ENCODE measurements at places on chromosomes 6 and 20. TPM values are rescaled to one million over a fixed set of nuclear protein-coding genes. Genes with fewer than 3 reads are reported as not detected.

DNA sequence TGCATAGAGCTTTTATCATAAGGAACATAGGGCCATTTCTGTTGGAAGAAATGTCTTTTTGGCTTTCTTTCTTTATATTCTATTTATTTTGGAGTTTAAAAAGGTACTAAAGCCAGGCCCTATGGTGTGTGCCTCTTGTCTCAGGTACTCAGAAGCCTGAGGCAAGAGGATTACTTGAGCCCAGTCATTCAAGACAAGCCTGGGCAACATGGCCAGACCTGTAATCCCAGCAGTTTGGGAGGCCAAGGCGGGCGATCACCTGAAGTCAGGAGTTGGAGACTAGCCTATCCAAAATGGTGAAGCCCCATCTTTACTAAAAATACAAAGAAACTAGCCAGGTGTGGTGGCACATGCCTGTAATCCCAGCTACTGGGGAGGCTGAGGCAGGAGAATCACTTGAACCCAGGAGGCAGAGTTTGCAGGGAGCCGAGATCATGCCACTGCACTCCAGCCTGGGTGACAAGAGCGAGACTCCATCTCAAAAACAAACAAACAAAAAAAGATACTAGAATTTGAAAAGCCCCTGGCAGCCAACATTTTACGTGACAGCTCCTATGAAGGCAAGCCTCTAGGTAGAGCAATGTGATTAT is 80.0 kb downstream of the CBFA2T2 start:
- H3K4me1 ChIP-seq: peaks cover 14% of the 10 kb centered on the region
- DNase-seq: no peak
- H3K36me3 ChIP-seq: no peaks in the 10 kb centered on the region
- H3K27ac ChIP-seq: no peak overlapping the region
- H3K4me3 ChIP-seq: no peak overlapping the region
- no peaks in the 10 kb centered on the region for H3K27me3 ChIP-seq

GRCh38 chr6:37704923-37705238 is 7.2 kb upstream of the MDGA1 start:
- peak overlapping the region; percentile 80 for H3K27ac ChIP-seq
- no peak for DNase-seq
- H3K4me3 ChIP-seq: peak overlapping the region; percentile 57
- H3K4me1 ChIP-seq: peaks cover 16% of the 10 kb centered on the region
- H3K27me3 ChIP-seq: no peaks in the 10 kb centered on the region

- H3K4me3 ChIP-seq: no peak overlapping the region
- DNase-seq: no peak
- H3K36me3 ChIP-seq: no peaks in the 10 kb centered on the region
- no peaks in the 10 kb centered on the region for H3K4me1 ChIP-seq
- no peaks in the 10 kb centered on the region for H3K27me3 ChIP-seq
Observed at GRCh38 chr6:130749402-130749801, 77.8 kb upstream of the SMLR1 start.

GRCh38 chr6:3471711-3472110 is 14.9 kb upstream of the SLC22A23 start:
- H3K36me3 ChIP-seq: no peaks in the 10 kb centered on the region
- no peaks in the 10 kb centered on the region for H3K27me3 ChIP-seq
- H3K4me3 ChIP-seq: no peak overlapping the region
- peaks cover 19% of the 10 kb centered on the region for H3K4me1 ChIP-seq
- H3K27ac ChIP-seq: no peak overlapping the region

DNA sequence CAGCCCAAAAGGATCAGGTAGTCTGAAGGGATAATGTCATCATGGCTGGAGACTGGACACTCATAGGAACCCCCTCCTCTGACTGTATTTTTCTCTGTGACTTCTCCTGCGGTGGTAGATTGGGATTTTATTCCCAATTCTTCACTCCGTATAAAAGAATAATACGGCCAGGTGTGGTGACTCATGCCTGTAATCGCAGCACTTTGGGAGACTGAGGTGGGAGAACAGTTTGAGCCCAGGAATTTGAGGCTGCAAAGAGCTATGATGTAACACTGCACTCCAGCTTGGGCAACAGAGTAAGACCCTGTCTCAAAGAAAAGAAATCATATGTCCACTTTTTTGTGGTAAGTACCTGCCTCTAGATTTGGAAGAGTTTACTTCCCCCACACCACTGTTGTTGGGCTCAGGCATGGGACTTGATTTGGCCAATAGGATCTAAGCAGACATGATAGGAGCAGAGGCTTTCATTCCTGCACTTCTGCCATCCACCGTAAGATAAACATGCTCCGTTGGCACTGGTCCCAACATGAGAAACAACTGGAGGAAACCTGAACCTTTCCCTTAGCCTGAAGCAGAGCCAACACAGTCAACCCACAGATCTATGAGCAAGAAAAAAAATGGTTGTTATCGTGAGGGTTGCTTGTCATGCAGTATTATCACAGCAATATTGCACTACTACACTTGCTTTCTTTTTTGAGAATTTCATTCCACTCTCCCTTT is 82.0 kb downstream of the JPH2 start:
- no peaks in the 10 kb centered on the region for H3K4me1 ChIP-seq
- H3K4me3 ChIP-seq: no peak overlapping the region
- H3K36me3 ChIP-seq: no peaks in the 10 kb centered on the region
- peaks cover 6% of the 10 kb centered on the region for H3K27me3 ChIP-seq
- no peak for DNase-seq

- H3K27ac ChIP-seq: no peak overlapping the region
- DNase-seq: no peak
Observed at GRCh38 chr6:74069089-74069581, 373.1 kb downstream of the CD109 start.

- peak overlapping the region; percentile 83 for H3K27ac ChIP-seq
- H3K4me3 ChIP-seq: peak overlapping the region; percentile 64
- H3K4me1 ChIP-seq: peaks cover 31% of the 10 kb centered on the region
- DNase-seq: no peak
Observed at GRCh38 chr6:150145427-150145826, 2.6 kb downstream of the PPP1R14C start.

DNA sequence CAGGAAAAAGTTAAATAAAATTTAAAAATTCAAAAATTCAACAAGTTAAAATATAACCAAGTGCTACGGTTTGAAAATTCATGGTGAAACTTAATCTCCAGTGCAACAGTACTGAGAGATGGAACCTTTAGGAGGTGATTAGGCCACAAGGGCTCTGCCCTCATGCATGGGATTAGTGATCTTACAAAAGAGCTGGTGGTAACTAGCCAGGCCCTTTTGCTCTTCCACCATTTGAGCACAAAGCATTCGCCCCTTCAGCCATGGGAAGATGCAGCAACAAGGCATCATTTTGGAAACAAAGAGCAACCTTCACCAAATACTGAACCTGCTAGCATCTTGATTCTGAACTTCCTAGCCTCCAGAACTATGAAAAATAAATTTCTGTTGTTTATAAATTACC is 80.9 kb downstream of the RNGTT start:
- no peak overlapping the region for H3K27ac ChIP-seq
- H3K4me1 ChIP-seq: no peaks in the 10 kb centered on the region

DNA sequence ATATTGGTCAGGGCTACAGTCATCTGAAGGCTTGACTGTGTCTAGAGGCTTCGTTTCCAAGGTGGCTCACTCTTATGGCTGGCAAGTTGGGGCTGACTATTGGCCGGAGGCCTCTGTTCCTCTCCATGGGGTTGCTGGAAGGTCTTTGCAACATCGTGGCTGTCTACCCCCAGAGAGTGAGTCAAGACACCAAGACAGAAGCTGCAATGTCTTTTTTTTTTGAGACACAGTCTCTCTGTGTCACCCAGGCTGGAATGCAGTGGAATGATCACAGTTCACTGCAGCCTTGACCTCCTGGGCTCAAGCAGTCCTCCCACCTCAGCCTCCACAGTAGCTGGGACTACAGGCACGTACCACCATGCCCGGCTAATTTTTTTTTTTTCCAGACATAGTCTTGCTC is 29.4 kb upstream of the KIF3B start:
- no peaks in the 10 kb centered on the region for H3K36me3 ChIP-seq
- H3K4me1 ChIP-seq: no peaks in the 10 kb centered on the region
- no peak overlapping the region for H3K4me3 ChIP-seq
- H3K27me3 ChIP-seq: no peaks in the 10 kb centered on the region

GRCh38 chr6:28371706-28372451 is 22.1 kb downstream of the ZKSCAN3 start:
- H3K27me3 ChIP-seq: no peaks in the 10 kb centered on the region
- no peaks in the 10 kb centered on the region for H3K4me1 ChIP-seq
- H3K36me3 ChIP-seq: peaks cover 11% of the 10 kb centered on the region
- DNase-seq: no peak

Gene DPPA5
- polyA plus RNA-seq: not detected

DNA sequence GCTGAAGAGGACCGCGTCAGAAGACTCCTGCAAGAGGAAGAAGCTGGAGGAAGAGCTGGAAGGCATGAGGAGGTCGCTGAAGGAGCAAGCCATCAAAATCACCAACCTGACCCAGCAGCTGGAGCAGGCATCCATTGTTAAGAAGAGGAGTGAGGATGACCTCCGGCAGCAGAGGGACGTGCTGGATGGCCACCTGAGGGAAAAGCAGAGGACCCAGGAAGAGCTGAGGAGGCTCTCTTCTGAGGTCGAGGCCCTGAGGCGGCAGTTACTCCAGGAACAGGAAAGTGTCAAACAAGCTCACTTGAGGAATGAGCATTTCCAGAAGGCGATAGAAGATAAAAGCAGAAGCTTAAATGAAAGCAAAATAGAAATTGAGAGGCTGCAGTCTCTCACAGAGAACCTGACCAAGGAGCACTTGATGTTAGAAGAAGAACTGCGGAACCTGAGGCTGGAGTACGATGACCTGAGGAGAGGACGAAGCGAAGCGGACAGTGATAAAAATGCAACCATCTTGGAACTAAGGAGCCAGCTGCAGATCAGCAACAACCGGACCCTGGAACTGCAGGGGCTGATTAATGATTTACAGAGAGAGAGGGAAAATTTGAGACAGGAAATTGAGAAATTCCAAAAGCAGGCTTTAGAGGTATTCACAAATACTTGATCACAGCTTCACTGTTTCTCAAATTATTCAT is 8.9 kb upstream of the SNRNP48 start:
- no peaks in the 10 kb centered on the region for H3K4me1 ChIP-seq
- peaks cover 16% of the 10 kb centered on the region for H3K27me3 ChIP-seq
- H3K4me3 ChIP-seq: no peak overlapping the region
- H3K27ac ChIP-seq: no peak overlapping the region
- no peak for DNase-seq
- no peaks in the 10 kb centered on the region for H3K36me3 ChIP-seq

GRCh38 chr6:42393339-42393738 is 58.4 kb downstream of the TRERF1 start:
- DNase-seq: no peak
- no peak overlapping the region for H3K27ac ChIP-seq
- no peaks in the 10 kb centered on the region for H3K27me3 ChIP-seq
- no peak overlapping the region for H3K4me3 ChIP-seq
- no peaks in the 10 kb centered on the region for H3K36me3 ChIP-seq
- no peaks in the 10 kb centered on the region for H3K4me1 ChIP-seq

DNA sequence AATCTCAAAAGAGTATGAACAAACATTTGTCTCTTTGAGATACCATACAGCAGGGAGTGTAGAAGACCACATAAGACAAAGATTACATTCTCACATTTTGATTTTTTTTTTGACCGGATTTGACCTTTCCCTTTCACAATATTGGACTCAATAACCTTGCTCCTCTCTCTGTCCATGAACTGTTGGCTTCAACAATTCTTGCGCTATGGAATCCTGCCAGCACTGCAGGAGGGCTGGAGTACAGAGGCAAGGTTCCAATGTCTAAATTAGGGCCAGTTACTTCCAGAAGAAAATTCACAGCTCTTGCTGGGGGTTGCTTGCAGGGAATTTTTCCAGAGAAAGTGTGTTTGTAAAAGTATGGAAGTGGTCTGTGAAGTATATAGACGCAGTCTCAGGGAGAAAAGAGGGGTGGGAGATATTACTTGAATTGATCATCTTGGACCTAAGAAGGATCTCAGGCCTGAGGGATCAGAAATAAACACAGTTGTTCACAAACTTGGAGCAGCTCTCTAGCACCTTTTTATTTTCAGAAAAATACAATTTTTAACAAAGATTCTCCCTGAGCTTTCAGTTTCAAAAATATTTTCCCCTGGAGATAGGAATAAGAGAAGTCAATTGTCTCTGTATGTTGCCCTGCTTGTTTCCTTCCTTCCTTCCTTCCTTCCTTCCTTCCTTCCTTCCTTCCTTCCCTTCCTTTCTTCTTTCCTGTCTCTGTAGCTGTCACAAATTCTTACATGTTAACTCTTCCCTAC is 765.9 kb downstream of the BCKDHB start:
- no peaks in the 10 kb centered on the region for H3K4me1 ChIP-seq
- no peak overlapping the region for H3K27ac ChIP-seq
- H3K27me3 ChIP-seq: no peaks in the 10 kb centered on the region
- DNase-seq: no peak
- no peaks in the 10 kb centered on the region for H3K36me3 ChIP-seq

Gene TMEM217
- 0.29 TPM for polyA plus RNA-seq

DNA sequence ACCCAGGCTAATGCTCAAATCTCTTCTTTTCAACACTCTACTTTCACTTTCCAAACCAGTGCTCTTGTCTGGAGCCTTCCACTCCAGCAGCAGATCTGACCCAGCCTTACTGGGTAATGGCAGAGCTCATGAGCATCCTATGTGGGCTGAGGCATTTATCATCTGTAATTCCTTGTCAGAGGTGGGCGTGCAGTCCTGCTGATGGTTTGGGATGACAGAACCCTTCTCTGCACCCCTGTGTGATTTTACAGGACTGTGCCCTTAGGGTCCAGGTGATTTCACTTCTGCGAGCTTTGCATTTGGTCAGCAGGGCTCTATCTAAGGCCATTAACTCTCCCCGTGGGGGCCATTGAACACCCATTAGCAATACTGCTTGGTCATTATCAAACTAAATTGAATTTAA is 55.4 kb downstream of the LAMA4 start:
- H3K27ac ChIP-seq: peak overlapping the region; percentile 16
- H3K4me3 ChIP-seq: no peak overlapping the region
- H3K4me1 ChIP-seq: peaks cover 63% of the 10 kb centered on the region
- DNase-seq: no peak

DNA sequence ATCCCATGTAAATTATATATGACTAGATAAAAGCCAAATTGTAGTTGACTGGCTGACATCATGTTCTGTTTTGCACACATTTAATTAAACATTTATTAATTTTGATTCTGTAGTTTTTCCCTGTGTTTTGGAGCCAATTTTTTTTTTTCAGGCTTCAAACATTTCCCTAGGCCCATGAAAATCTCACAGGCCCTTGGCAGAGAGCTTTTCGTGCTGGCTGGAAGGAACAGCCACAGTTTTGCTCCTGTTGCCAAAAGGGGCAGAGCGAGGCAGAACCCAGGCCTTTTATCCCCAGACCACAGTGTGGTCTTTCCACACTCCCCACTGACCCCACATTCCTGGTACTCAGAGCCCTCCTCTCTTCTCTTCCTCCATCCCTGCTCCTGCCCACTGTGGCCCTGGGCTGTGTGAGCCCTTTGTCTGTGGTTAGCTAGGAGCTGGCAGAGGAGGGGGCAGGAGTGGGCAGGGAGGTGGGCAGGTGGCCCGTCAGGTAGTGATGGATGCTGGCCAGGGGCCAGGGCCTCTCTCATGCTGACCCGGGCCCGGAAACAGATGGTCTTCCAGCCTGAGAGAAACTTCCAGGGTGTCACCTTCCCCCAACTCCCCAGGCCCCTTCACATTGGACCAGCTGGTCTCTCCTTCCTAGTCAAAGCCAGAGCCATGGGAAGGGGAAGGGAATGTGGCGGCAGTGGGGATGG is 19.4 kb upstream of the CCM2L start:
- H3K4me3 ChIP-seq: no peak overlapping the region
- DNase-seq: no peak
- no peaks in the 10 kb centered on the region for H3K36me3 ChIP-seq
- peaks cover 30% of the 10 kb centered on the region for H3K27me3 ChIP-seq
- peaks cover 5% of the 10 kb centered on the region for H3K4me1 ChIP-seq

Data from heart right ventricle (tissue), 16 donors.